ENCODE measurements at places on chromosomes 5 and 9. TPM values are rescaled to one million over a fixed set of nuclear protein-coding genes. Genes with fewer than 3 reads are reported as not detected.

DNA sequence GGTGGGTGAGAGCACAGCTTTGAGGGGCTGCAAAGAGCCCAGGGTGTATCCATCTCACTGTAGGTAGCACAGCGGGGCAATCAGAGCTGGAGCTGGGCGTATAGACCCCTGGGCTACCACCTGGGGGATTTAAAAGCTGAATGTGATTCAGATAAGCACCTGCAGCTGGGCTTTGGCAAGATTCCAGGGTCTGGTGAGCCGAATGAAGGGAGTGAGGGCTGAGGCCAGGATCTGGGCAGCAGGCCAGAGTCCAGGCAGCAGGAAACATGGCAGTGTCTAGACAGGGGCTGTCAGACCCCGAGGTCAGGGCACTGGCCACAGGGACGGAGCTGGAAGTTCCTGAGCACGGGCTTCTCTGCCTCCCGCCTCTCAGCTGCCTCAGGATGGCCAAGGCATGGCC is 8.7 kb downstream of the ASS1 start:
- peak; percentile 50 for DNase-seq

DNA sequence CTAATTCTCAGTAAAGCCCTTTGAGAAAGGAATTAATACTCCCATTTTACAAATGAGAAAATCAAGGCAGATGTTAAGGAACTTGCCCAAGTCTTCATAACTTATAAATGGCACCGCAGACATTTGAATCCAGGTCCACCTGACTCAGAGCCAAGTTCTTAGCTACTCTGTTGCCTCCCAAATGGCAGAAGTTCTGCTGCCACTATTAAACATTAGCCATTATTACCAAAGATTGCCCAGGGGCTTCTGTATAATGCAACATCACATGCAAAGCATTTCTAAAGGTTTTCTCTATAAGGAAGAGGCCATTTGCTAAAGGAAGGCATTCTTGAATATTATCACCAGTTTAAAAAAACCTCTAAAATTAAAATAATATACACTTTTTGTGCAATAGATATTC is 28.3 kb downstream of the TPD52L3 start:
- no peak for DNase-seq

- DNase-seq = peak; percentile 76
Observed at GRCh38 chr9:127163409-127163808, 41.0 kb upstream of the ANGPTL2 start.

- DNase-seq = no peak
Observed at GRCh38 chr5:14342306-14342705, 199.2 kb downstream of the TRIO start.

DNA sequence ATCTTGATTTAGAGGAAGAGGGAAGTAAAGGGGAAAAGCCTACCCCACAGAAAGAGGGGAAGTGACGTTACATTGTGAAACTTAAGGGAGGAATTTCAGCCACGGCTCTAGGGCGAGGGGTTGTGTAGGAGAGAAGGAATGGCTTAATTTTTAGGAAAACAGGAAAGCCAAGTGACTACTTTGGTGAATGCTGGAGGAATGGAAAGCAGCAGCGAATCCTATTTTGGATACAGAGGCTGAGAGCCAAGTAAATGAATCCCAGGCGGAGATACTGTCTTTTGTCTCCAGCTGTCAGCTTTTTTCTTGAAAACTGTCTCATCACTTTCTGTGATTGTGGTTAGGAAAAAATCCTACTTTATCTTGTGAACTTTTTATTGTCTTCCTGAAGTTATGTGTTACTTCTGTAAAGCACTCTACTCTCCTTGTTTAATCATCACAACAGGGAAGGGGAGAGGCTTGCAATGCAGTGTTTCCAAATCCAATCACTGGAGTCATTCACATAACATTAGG is 188.4 kb downstream of the TSSK1B start:
- peak; percentile 86 for DNase-seq

DNA sequence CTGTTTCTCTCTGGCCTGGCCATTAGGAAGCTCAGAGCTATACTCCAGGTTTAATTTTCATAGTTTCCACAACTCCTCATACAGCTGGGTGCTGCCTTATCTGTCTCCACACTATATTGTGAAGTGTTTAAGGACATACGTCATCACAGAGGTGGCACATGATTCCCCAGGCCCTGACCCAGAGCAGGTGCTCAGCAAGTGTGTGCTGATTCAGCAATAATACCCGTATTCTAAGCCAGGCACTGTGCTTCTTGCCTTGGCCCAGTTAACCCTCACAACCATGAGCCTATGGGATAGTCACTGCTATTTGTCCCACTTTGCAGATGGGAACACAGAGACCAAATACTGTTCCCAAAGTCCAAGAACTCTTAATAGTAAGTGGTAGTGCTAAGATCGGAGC is 93.5 kb upstream of the SMIM23 start:
- no peak for DNase-seq

POU5F2 gene
- total RNA-seq = 0.89 TPM

DNA sequence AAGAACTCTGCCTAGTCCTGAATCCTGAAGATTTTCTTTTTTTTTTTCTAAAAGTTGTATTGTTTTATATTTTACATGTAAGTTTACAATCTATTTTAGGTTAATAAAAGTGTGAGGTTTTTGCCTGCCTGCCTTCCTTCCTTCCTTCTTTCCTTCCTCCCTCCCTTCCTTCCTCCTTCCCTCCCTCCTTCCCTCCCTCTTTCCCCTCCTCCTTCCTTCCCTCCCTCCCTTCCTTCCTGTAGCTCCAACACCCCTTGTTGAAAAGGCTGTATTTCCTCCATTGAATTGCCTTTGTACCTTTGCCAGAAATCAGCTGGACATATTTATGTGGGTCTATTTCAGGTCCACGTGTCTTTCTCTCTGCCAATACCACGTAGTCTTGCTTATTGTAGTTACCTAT is 46.6 kb downstream of the CACNA1B start:
- DNase-seq = no peak

CARTPT gene
- not detected for total RNA-seq

DNA sequence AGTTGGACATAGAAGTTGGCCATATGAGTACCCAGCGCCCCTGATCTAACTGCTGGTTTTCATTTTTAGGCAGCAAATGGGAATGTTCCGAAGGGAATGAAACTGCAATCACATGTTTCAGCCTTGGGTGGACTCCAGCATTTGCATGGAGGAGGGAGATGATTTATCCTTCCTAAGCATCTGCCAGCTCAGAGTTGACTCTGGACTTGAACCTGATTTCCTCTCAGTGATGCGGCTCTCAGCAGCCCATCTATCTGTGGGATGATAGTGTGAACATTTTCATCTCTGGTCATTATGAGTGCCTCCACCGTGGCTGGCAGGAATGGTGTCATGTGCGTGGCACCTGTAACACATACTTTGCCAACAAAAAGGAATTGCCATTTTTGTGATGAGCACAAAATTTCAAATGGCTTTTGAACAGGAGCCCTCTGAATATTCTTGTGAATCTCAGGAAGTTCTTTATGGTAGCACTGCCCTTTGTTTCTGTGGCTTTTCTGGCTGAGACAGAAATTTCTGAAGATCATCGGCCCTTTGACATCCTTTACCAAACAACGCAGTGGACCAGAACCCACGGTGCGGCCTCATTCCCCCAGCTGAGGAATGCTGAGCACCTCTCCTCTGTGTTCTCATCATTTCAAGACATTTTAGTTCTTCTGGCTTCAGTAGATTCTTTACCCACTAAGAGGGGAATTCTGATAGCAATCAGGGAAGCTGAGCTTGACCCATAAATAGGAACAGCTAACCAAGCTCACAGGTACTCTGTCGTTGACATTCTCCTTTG is 28.5 kb downstream of the FUBP3 start:
- DNase-seq = peak; percentile 70

NR3C1 gene
- total RNA-seq = 73.7 TPM

- DNase-seq = peak; percentile 38
Observed at GRCh38 chr5:122849771-122850170, 4.4 kb downstream of the SNX24 start.

DNA sequence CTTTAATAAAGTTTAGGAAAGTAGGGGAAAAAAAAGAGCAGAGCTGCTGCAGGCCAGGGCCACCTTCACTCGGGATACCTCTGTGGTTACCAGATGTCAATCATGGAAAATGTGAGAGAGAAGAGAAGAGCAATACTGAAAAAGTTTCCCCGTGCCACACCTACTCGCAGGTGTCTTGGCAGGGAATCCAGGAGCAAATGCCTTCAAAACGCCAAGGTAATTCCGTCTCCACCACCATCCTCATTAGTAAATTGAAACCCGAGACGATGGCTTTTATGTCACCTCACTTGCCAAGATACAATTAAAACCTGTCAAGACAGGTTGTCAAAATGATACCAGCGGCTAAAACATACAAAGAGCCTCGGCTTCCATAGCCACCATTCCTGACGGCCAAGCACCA is 49.7 kb downstream of the FAM81B start:
- no peak for DNase-seq

DNA sequence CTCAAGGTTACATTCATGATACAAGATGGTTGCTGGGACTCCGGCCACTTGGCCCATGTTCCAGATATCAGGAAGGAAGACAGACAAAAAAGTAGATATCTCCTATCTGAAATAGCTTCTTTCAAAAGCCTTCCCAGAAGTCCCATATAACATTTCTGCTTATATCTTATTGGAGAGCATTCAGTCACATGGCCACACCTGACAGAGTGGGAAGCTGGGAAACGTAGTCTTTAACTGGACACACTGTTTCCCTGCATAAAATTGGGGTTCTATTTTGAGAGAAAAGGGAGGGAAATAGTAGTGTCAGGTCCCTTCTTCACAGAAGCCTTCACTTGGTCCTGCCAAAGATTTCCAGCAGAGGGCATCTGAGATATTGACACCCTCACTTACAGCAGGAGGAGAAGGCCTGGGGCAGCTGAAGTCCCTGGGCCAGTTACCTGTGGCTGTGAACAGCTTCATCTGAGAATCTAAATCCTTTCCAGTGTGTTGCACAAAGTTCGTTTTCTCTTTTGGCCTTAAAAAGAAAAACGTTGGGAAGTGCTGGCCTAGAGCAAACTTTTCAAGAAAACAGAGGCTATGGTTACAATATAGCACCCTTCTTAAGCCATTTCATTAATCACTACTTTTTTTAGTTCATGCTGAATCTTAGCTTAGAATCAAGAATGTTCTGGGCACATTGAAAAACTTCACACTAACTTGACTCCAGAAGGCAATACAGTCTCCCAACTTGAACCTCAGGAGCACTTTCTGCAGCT is 33.5 kb downstream of the SPEF2 start:
- peak; percentile 15 for DNase-seq
